A549 (cell line): ENCODE measurements at places on chromosomes 13 and 19. TPM values are rescaled to one million over a fixed set of nuclear protein-coding genes. Genes with fewer than 3 reads are reported as not detected.

SHANK1 gene
- 0.07 to 0.17 TPM (median 0.09 TPM) in 3 replicates for polyA plus RNA-seq

APOC4 gene
- not detected in 3 replicates for polyA plus RNA-seq

TNNI3 gene
- 6.2 to 7.2 TPM (median 6.5 TPM) in 3 replicates for polyA plus RNA-seq

SMIM24 gene
- polyA plus RNA-seq: 0.62 to 1.0 TPM (median 0.67 TPM) in 3 replicates

CCNE1 gene
- polyA plus RNA-seq: 25.0 to 26.9 TPM (median 25.2 TPM) in 3 replicates

ZNF600 gene
- 0.07 to 0.47 TPM (median 0.08 TPM) in 3 replicates for polyA plus RNA-seq

CNN1 gene
- polyA plus RNA-seq: 0.96 to 1.0 TPM (median 1.00 TPM) in 3 replicates

PLIN5 gene
- 0.08 to 0.11 TPM in 2 of 3 replicates, not detected in the other for polyA plus RNA-seq

GGN gene
- 0.33 to 0.66 TPM (median 0.46 TPM) in 3 replicates for polyA plus RNA-seq

LIM2 gene
- polyA plus RNA-seq: not detected in 3 replicates

ADM5 gene
- 4.3 to 4.5 TPM (median 4.4 TPM) in 3 replicates for polyA plus RNA-seq

IGFLR1 gene
- 13.4 to 15.9 TPM (median 14.4 TPM) in 3 replicates for polyA plus RNA-seq

DNA sequence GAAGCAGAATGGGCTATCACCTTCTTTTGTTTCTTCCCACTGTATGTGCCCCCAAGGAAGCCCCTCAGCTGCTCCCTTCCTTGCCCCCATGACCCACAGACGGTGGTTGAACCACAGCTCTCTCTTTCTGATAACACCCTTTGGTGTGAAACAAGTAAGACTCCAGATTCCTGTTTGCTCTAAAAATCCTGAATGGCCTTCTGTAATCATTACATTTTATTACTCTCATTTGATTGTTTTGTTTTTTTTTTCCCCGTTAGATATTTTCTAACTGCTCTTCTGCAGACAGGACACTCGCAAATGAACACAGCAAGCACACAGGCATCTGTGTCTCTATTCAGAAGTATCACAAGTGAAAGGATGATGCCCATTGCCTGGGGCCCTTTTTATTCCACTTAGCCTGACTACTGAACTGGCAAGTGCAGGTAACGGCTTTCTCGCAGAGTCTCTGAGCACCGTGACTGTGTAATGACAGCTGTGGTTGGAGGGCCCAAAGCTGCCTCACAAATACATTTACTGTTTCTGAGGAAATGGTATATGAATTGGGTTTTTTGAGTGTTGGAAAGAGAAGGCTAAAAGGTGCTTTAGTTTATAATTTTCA is 59.3 kb downstream of the OXGR1 start:
- DNase-seq: no peak

- no peak for DNase-seq
These were observed 5.4 kb upstream of the IPO5 start for GRCh38 chr13:97948041-97948440.

DNA sequence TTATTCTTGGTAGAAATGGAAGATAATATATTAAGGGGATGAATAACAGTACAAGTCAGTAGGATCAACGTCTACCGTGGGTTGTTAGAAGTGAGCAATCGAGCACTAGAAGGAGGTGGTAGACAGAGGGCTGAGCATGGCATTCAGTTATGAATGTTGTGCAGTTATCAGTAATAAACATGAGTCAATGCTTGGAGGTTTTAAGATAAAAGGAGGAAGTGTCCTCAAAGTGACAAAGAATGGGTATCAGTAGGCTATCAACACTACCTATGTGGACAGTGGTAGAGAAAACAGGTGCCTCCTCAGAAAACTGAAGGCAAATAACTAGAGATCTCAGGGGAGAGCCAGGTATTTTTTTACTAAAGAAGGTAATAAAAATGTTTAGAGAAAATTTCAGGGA is 1607.0 kb downstream of the PCDH9 start:
- DNase-seq: no peak

- DNase-seq: no peak
These were observed 66.3 kb downstream of the SPRY2 start for GRCh38 chr13:80274643-80275042.

- no peak for DNase-seq
These were observed 475.1 kb downstream of the FOXO1 start for GRCh38 chr13:40191186-40191980.

DNA sequence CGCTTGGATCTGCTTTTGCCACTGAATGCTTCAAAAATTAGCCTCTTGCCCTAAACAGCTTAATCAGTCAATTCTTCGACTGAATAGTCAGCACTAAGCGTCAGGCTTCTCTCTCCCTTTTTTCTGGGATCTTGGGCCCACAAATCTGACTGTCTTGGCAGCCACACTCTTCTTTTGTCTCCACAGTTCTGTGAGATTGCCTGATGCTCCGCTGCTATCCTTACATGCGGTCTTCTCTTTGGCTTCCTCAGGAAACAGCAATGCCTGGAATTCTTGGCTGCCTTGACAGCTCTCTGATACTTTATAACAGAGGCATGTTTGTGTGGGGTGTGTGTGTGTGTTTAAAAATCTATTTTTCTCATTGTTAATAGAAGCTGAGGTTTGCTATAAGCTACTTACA is 32.6 kb downstream of the ERCC5 start:
- no peak for DNase-seq

GRCh38 chr13:102028868-102029267 is 373.0 kb downstream of the FGF14 start:
- no peak for DNase-seq

DNA sequence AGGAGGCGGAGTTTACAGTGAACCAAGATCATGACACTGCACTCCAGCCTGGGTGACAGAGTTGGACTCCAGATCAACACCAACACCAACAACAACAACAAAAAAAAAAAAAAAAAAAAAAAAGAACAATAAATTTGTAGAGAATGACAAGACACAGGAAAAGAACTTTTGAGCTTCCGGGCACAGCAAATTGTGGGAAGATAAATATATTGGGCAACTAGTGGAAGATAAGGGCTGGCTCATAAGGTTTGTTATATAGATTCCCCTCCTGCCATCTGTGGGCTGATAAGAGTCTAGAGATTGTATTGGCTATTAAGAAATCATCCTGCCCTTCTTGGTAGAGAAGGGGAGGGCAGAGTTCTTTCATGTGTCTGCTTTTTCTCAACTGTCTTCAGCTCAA is 33.1 kb upstream of the CYP2S1 start:
- DNase-seq: peak; percentile 64

DNA sequence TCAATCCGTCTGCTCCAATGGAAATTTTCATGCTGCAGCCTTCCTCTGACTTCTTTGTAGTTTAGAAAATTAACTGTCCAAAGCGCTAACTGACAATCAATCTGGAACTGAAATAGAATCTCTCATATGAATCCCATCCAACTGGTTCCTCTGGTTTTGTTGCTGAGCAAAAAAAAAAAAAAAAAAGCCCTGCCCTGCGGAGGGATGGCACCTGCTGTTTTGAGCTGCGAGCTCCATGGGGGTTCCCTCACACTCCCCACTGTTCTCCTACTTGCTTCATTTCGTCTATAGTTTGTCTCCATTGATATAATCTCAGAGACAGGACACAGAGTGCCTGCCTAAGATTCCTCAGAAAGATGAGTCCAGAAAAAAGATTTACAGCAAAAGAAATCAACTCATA is 33.4 kb downstream of the FAAP24 start:
- no peak for DNase-seq

GRCh38 chr19:12015753-12016116 is 19.7 kb downstream of the ZNF433 start:
- no peak for DNase-seq

- DNase-seq: peak; percentile 51
These were observed 12.7 kb downstream of the PRKCG start for GRCh38 chr19:53894707-53895106.

DNA sequence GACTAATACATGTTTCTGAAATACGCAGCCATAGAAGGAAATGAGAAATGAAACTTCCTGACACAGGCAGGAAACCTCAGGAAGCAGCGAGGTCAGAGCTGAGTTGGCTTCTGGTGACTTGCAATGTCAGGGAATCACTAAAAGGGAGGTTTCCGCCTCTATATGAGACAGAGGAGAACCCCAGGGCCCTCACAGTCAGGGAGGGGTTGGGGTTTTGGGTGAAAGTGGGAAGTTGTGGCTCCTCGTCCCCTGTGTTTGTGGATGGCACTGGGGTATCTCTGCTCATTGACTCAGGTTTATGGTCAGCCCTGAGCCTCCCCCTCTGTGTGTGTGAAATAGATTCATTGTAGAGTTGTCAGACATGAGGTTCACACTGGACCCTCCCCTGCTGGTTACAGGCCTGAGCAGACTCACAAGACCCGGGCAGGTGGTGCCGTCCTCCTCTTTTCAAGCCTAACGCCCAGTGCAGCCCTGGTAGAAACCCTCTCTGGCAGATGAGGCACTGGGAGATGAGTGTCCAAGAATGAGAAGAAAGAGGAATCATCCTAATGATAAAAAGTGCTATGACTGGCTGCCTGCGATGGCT is 5.5 kb upstream of the LILRA6 start:
- DNase-seq: no peak

- DNase-seq: no peak
These were observed 897.0 kb downstream of the SLITRK6 start for GRCh38 chr13:84902243-84902642.

GRCh38 chr19:44772959-44773358 is 4.7 kb upstream of the CBLC start:
- no peak for DNase-seq
